Fibroblast of skin of right biceps (primary cell): ENCODE measurements at places on chromosomes 5 and 9.

GRCh38 chr5:170495825-170496661, 7.8 kb upstream of the KCNIP1 start:
- DNase-seq: no peak

- DNase-seq: peak; percentile 76
Observed at GRCh38 chr9:80968611-80969010, 720.7 kb downstream of the TLE1 start.

- no peak for DNase-seq
Observed at GRCh38 chr9:87088621-87089365, 141.5 kb upstream of the GAS1 start.

DNA sequence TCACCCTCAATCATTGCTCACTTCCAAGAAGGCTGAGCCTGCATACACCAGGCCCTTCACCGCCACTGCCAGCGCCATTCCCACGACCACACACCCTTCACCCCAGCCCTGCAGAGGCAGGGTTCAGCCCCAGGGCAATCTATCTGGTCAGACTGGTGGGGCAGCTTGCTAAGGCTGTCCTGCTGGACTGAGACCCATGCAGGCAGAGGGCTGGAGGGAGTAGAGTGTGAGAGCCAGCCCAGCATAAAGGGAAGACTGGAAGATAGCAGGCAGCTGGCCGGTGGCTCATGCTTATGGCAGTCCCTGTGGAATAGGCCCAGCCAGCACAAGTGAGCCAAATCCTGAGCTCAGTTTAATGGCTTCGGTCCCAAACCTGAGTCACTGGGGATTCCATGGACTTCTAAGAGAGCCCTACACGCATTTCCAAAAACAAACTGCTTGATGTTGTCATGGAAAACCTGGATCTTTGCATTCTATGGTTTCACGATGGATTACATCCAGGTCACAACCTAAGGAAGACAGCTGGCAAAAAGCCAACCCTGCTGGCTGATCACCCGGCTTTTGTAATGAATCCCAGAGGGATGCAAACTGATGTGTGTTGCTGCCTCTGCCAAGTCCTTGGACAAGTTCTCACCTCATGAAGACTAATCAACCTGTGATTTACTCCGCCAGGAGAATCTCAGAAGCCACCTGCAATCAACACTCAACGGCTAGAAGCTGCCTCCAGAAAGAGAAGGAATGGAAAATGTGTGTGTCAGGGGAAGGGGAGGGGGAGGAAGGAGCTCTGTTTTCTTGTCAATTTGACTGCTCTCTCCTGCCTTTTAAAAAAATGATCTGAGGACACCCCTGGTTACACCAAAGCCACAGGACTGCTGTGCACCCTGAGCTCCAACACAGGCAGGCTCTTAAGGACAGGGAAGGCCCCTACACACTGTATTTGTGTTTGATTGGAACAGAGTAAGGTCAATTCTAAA, 143.6 kb downstream of the LHFPL2 start:
- peak; percentile 100 for DNase-seq

DNA sequence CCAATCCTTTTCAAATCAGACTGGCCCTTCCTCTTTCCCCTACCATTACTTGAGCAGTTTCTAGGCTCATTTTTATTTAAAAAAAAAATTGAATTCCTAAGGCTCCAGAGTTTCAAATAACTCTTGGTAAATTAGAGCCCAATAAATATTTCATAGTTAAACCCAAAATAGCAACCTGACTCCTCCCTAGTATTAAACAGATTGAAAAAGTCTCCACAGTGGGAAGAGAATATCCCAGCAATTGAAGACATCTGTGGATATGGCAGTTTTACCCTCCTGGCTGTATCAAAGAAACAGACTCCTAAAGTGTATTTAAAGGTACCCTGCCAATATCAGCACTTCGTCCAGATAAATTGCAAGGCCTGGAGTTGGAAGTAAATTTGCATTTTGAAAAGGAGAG, 52.7 kb upstream of the GDNF start:
- no peak for DNase-seq
